ENCODE measurements at places on chromosomes 5 and 9.

- no peak for DNase-seq
Measured at GRCh38 chr5:179206366-179206765, 138.9 kb downstream of the ADAMTS2 start.

GRCh38 chr5:121695307-121695706 lies 156.4 kb upstream of the FTMT start:
- DNase-seq, result no peak

DNA sequence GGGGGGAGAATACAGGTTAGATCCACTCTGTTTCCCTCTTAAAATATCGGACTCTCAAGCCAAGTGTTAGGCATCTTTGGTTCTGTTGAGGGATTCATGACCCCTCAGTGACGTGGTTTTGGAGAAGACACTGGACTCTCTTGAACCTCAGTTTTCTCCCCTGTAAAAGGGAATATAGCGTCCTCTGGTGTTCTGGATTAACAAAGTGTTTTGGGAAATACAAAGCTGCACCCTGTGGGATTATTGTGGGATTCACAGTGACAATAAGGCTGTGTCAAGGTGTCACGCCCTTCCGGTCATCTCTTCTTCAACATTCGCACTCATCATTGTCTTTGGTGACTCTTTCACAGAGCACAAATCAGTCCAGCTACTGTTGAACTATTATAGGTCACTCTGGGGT lies 139.0 kb downstream of the IRX1 start:
- DNase-seq, result no peak

DNA sequence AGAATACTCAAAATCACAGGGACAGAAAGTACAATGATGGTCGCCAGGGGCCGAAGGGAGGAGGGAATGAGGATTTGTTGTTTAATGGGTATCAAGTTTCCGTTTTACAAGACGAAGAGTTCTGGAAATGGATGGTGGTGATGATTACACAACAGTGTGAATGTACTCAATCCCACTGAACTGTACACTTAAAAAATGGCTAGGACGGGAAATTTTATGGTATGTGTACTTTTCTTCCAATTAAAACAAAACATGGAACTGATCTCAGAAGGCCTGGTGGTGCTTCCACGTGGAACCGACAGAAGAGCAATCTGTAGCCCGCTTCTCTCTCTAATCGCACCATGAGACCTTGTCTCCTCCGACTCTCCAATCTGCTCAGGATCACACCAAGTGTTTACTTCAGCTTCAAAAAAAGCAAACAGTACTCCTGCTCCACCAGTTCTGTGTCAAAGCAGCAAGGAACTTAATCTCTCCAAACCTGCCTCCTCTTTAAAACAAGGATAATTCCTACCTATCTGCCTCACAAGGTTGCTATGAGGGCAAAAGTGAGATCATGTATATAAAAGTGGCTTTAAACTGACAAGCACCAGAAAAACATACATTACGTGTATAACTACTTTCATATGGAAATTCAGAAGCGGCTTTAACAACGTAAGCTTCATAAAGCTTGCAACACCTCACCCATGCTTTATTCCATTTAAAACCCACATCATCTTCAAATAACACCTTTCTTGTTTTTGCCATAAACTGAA lies 2.1 kb downstream of the ECPAS start:
- no peak for DNase-seq

- DNase-seq, result no peak
Measured at GRCh38 chr5:74364507-74364906, 276.0 kb downstream of the ENC1 start.

GRCh38 chr5:171700318-171700912 lies 85.2 kb upstream of the SMIM23 start:
- no peak for DNase-seq

DNA sequence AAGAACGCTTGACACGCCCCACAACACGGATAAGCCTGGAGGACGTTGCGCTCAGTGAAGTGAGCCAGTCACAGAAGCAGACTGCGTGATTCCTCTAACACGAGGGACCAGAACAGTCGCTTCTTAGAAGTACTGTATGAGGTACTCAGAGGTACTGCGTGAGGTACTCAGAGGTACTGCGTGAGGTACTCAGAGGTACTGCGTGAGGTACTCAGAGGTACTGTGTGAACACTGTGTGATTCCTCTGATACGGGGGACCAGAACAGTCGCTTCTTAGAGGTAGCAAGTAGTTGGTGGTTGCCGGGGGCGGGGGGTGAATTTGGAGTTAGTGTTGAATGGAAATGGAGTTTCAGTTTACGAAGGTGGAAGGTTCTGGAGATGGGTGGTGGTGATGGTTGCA lies 5.8 kb downstream of the NDUFS6 start:
- DNase-seq, result no peak

DNA sequence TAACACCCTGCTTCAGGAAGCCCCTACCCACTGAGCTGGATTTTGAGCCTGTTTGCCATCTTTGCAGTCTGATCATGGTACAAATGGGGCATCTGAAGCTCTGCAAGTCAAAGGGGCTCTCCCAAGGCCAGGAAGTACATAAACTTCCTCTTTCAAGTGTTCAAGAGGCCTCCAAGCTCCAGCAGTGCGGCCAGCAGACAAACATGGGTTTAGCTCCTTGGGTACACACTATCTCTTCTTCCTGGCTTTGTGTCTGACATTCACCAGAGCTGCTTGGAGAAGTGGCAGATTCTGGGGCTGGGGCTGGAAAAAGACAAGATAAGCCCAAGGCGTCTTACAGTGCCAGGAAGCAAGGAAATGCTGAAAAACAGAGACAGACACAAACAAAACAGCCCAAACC lies 34.1 kb downstream of the LAMC3 start:
- DNase-seq, result no peak

DNA sequence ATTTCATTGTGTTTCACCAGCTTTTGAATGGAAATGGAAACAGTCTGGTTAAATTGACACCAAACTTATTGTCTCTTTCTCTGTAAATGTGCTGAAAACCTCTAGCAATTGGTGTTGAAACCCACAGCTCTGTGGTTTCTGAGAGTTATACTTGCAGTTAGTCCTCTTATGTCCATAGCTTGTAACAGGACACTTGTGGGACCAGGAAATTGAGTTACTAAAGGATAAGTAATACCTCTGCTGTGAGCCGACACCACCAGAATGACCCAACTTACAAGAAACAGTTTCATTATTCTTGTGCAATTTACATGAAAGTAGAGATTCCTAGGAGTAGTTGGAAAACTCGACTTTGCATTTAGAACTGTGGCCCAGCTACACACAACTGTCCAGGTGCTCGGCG lies 191.5 kb downstream of the CFAP90 start:
- no peak for DNase-seq

- no peak for DNase-seq
Measured at GRCh38 chr9:130179331-130179907, 7.2 kb downstream of the NCS1 start.

DNA sequence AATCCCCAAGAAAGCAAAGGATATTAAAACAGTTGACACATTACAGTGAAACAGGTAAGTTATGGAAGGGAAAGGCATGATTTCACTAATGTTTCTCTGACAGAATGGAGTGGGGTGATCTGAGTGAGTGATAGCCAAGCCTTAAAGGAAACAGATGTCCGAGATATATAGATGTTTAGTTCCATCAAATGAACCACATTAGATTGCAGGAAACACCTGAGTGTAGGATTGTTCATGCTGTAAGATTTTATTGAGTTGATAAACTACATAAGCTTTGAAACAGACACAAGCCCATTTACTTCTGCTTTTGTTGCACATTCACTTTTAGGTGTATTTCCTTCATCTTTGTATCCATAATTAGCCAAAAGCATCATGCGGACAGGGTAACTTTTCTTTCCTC lies 167.1 kb upstream of the PPP1R2B start:
- DNase-seq, result no peak

DNA sequence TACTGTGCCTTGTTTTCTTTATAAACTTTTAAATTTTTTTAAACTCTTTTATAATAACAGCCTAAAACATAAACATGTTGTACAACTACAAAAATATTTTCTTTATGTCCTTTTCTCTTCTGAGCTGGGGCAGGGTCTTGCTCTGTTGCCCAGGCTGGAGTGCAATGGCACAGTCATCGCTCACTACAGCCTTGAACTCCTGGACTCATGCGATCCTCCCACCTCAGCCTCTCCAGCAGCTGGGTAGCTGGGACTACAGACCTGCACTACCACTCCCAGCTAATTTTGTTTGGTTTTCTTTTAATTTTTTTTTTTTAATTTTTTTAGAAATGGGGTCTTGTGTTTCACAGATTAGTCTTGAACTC lies 31.5 kb downstream of the TTC1 start:
- no peak for DNase-seq

GRCh38 chr9:137748741-137749140 lies 128.8 kb upstream of the CACNA1B start:
- DNase-seq, result no peak

GRCh38 chr5:132689513-132689912 lies 15.7 kb downstream of the IL4 start:
- no peak for DNase-seq

- no peak for DNase-seq
Measured at GRCh38 chr9:109907810-109908458, 127.9 kb downstream of the PALM2AKAP2 start.

- DNase-seq, result no peak
Measured at GRCh38 chr9:136189394-136190236, 15.3 kb downstream of the LHX3 start.

DNA sequence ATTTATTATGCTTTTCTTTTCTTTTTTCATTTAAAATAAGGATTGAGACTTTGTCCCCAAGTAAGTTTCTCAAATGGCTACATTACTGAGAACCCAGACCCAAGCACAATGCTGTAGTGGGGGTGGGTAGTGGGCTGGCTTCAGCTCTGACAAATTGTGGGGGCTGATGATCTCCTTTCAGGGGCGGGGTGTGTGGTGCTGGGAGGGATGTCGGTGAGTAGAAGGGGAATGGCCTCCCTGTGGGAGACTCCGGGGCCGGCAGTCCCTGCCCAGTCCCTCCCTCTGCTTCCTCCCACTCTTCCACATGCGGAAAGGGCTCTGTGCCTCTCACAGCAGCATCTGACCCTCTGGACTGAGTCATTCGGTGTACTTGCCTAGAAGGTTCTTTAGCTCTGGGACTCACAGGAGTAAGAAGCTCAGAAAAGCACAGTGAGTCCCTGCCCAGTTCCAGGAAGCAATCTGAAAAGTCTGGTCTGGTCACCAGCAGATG lies 14.3 kb downstream of the CD180 start:
- no peak for DNase-seq

DNA sequence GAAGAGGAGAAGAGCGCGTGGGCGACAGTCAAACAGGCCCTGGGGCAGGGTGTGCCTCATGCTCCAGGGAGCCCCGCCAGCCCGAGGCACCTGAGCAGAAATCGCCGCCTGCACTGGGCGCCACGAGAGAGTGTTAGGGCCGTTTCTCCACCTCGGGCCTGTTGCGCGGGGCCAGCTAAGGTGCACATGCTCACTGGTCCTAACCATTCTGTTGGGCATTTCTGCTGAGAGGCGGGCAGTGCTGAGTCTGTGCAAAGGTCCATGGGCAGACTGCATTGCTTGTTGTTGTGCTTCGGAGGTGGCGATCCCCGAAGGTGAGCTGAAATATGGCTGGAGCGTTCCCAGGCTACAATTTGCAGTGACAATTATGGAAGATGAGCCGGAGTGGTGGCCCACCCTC lies 367.8 kb upstream of the SPATA31A5 start:
- DNase-seq, result no peak

DNA sequence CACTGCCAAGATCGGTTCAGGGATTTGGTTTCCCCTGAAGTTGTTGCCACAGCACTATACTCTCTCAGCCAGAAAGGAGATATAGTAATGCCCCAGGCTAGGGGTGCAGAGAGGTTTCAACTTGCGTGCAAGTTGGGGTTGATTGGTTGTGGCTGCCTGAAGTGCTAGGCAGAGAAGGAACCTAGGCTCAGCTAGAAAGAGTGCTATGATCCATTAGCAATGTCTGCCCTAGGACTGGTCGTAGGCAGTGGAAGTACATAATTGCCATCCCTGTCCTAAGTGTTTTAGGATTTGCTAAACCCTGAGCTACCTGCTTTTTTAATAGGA lies 136.6 kb upstream of the SMIM23 start:
- DNase-seq, result no peak
